ENCODE measurements at places on chromosomes 11 and 22.
A peak's percentile ranks its signal among the peaks of the same experiment; 100 is the strongest.

- DNase-seq, result no peak
These were observed 19.1 kb downstream of the GUCY1A2 start for GRCh38 chr11:106999196-106999595.

GRCh38 chr11:19670030-19670791 is 42.4 kb upstream of the NAV2 start:
- no peak for DNase-seq

- no peak for DNase-seq
These were observed 31.3 kb upstream of the RRM1 start for GRCh38 chr11:4063348-4063747.

DNA sequence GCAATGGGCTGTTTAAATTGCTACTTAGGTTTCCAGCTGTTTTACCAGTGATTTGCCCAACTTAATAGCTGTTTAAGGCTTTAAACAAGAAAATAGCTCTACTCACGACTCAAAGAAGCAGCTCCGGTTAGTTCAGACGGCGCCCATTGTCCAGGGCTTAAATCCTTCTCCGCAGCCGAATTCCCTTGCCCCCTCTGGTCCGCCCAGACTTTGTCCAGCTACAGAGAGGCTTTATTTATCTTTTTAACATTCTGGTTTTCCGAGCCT is 20.9 kb upstream of the SCUBE1 start:
- no peak for DNase-seq

GRCh38 chr22:50058906-50059880 is 1.1 kb upstream of the TTLL8 start:
- DNase-seq, result no peak

DNA sequence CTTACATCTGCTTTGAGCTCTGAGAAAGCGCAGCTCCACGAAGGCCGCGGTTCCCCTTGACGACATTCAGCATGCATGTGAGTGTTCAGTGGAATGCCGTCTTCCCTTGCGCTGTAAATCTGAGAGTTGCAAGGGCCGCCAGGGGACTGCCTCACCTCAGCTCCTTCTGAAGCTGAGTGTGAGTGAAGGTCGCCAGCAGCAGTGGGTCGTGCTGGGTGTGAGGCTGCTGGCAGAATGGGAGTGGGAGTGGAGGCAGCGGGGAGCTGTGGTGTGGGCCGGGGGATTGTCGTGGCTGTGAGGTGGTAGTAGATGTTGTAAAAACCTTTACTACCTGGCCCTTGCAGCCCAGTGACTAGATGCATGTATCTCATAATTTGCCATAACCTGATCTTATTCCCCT is 65.2 kb downstream of the PPP6R2 start:
- no peak for DNase-seq

GRCh38 chr11:110469127-110469526 is 39.4 kb downstream of the FDX1 start:
- DNase-seq, result no peak

DNA sequence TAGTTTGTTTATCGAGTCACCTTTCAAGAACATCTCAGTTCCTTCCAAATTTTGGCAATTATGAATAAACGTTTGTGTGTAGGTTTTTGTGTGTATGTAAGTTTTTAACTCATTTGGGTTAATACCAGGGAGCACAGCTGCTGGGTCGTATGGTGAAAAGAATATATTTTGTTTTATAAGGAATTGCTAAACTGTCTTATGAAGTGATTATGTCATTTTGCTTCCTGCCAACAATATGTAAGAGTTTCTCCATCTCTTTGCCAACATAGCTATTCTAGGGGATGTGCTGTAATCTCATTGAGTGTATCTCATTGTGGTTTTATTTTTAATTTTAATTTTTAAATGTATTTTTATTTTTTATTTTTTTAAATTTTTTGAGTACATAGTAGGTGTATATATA is 27.3 kb downstream of the BCL2L13 start:
- no peak for DNase-seq

DNA sequence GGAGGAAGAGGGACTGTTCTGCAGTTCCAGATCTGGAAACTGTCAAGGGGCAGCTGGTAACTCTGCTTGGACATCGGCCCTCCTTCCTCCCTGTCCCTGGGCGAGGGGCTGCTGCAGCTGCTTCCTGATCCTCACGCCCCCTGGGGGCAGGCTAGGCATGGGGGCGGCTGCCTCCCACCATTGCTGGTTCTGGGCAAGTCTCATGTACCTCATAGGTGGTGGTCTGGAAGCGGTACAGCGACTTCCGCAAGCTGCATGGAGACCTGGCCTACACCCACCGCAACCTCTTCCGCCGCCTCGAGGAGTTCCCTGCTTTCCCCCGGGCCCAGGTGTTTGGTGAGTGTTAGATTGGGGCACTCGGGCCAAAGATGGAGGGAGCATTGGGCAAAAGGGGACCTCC is 5.0 kb downstream of the SNX15 start:
- no peak for DNase-seq

GRCh38 chr22:28983788-28984441 is 77.7 kb downstream of the C22orf31 start:
- DNase-seq, result no peak

DNA sequence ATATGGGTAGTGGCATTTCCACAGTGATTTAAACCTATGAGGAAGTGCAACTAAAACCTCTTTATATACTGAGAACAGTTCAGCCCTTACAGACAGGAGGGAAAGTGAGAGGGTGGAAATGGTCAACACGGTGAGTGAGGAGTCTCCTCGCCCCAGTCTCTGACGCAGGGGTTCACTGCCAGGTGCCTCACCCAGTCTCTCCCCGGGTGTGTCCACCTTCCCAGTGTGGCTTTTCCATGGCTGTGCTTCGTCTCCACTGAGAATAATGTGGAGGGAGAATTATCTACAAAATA is 116.6 kb upstream of the TOP3B start:
- DNase-seq, result peak; percentile 66

DNA sequence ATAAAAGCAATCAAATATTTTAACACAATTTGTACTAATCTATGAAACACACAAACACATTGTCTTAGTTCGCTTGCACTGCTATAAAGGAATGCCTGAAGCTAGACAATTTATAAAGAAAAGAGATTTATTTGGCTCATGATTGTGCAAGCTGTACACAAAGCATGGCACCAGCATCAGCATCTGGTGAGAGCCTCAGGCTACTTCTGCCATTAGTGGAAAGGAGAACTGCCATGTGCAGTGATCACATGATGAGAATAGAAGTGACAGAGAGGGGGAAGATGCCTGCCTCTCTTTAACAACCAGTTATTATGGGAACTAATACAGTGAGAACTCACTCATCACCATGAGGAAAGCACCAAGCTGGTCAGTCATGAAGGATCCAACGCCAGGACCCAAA is 105.1 kb downstream of the GUCY1A2 start:
- DNase-seq, result no peak
